ENCODE measurements at places on chromosomes 5 and 9.

- DNase-seq = no peak
Observed at GRCh38 chr5:111968459-111968858, 211.5 kb upstream of the NREP start.

DNA sequence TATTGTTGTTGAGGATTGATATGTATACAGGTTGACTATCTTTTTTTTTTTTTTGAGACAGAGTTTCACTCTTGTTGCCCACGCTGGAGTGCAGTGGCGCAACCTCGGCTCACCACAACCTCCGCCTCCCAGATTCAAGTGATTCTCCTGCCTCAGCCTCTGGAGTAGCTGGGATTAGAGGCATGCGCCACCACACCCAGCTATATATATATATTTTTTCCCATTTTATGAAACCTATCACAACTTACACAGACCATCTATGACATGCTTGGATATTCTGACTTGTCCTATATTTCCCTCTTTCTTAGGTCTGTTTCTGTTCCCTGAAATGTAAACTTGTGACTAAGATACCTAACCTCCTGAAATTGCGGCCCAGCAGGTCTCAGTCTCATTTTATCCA, 5.0 kb downstream of the CD14 start:
- DNase-seq = no peak

DNA sequence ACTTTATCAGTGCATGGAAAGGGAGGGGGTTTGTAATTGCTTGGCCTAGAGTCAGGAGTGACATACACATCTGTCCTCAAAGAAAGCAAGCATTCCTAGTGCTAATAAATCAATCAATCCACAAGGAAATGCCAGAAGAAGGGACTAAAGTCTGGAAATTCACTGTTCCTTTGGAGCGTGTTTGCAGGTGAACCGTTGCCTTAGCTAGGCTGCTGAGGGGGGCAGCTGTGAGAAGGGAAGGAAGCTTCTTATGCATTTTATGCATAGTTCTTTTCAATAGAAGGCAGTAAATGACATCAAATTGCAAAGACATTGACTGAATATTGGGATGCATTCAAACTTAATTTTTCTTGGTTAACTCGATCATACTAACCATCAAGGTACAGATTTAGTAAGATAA, 1092.5 kb upstream of the SEMA6A start:
- no peak for DNase-seq

DNA sequence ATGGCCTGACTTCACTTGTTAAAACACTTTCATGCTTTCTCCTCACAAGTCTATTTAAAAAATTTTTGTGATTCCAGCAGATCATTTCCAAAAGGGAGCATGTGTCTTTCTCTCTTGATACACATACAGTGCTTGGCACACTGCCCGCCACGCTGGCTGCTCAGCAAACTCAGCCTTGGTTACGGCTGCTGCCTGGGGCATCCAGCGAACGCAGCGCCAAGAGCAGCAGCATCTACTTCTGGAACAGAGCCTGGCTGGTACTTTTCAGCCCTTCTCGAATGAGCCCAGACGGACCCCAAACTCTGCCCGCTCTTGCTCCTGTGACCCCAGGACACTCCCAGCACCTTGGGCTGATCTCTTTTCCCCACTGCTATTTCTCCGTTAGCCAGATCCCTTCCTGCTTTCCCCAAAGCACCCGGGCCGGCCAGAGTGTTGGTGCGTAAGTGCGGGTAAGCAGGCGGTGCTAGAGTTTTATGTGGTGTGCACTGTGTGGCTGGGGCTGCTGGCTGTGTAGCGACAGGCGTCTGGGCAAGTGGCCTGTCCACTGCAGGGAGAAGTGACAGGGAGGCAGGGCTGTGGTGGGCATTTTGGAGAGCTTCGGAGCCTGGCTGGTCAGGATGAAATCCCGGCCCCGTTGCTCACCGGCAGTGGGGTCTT, 73.2 kb downstream of the SH3PXD2B start:
- DNase-seq = no peak

GRCh38 chr5:24491490-24491889, 153.3 kb downstream of the CDH10 start:
- no peak for DNase-seq

- no peak for DNase-seq
Observed at GRCh38 chr5:122101636-122102285, 23.7 kb upstream of the LOX start.

DNA sequence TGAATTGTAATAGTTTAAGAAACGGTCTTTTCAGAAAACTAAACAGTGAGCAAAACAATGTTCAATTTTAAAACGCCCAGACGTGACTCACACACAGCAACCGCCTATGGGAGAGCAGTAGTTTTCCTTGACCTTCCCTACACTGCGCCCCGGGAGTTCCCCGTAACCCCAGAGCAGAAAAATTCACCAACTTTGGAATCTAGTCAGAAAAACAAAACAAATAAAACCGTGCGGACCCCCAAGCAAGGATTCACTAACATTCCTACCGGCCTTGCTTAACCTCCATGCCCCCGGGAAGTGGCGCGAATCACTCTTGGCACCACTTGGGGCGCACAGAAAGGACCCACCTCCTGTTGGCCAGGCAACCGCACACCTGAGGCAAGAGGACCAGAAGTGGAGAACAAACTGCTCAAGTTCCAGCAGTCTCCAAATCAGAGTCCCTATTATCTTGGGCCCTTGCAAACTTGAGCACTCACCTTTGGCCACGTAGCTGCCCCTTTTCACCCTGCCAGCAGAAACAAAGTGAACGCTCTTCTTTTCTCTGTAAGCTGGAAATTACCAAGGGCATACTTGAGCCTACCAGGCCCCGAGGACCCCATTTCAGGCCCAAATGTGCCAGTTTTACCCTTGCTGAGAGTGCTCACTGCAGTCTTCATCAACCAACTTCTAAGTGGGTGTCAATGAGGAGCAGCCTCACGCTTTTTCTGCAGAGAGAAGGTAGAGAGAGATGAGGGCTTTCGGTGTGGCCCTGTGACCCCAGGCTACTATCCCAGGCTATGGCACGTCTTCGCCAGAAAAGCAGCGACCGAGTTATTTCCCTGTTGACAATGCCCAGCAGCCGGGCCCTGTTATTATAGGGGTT, 189.7 kb downstream of the MEF2C start:
- DNase-seq = no peak

GRCh38 chr5:106860398-106861044, 810.2 kb downstream of the EFNA5 start:
- no peak for DNase-seq

DNA sequence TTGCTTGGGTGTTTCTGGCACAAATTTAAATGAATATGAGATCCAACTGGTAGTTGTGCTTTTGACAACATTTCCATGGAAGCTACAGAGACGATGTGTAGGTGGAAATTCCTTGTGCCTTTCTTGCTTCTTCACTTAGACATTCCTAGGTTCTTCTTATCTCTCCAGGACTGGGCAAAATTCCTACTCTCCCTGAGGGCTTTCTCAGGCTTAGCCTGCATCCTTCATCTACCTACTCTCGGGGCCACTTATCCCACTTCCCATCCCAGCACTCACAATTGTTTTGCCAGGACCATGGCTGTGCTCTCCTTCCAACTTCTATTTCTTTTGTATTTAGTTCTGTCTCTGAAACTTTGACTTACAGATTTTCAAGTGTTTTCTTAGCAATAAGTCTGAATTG, 17.8 kb upstream of the SPINK1 start:
- DNase-seq = no peak

DNA sequence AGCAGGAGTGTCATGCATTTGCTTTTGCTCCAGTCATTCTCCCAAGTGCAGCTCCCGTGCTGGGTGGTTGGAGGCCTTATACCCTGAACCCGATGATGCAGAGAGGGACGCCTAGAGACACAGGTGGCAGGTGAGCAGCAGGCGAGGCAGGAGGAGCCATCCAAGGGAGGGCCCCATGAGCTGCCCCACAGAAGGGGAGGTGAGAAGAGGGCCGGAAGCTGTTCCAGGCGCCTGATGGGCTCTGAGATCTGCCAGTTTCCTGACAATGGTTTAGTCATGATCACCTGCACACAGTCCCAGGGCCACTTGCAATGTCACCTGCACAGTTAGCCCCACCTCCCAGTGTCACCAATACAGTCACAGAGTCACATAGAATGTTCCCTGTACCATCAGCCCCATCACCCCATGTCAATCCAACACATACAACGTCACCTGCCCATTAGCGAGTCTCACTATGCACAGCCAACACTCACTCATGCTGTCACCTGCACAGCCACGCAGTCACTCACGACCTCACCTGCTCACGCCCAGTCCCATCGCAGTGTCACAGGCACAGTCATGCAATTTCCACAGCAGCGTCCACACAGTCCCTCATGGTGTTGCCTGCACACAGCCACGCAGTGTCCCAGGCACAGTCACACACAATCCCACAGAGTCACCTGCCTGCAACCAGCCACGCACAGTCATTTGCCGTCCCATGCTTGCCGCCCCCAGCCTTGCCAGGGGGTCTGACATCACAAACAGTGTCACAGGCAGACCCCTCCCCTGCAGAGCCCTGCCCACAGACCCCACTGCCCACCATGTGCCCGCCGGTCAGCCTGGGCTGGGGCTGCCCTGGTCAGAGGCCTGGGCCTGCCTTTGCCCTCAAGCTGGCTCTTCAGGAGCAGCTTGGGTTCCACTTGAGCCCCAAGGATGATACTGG, 113.4 kb downstream of the LHX2 start:
- DNase-seq = no peak

DNA sequence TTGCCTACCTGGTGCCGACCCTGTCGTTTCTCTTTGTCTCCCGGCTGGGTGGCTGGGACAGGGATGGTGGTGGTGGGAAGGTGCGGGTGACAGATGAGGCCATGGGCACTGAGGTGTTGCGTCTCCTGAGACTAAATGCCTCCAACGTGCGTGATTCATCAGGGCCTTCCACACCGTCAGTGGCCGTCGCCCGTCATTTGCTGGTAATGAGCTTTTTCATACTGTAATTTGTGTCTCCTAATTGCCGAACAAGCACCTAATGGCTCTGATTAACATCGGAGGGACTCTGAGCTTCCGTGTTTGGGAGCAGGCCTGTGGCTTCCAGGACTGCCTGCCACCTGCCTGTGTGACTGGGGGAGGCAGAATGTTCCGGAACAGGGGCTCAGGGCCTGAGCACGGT, 35.2 kb downstream of the RXRA start:
- no peak for DNase-seq

- no peak for DNase-seq
Observed at GRCh38 chr5:67510204-67510603, 313.6 kb upstream of the CD180 start.

GRCh38 chr5:135246605-135246922, 152.5 kb downstream of the MACROH2A1 start:
- DNase-seq = no peak

GRCh38 chr9:4821133-4821532, 28.4 kb downstream of the RCL1 start:
- DNase-seq = no peak

GRCh38 chr9:90770182-90770738, 31.4 kb upstream of the SYK start:
- no peak for DNase-seq

DNA sequence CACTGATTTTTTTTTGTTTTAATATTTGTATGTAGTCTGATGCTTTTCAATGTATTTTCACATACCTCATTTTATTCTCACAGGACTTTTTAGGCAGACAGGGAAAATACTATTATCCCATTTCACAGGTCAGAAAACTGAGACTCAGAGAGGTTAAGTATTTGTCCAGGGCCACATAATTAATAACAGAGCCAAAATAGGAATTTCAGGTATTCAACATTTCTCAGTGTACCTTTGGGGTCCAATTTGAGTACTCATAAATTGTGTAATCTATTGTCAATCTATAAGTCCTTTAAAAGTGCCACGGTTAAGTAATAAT, 120.7 kb upstream of the GRHPR start:
- DNase-seq = no peak

- DNase-seq = no peak
Observed at GRCh38 chr5:147179562-147180147, 55.2 kb upstream of the STK32A start.

All from nephron progenitor cell (in vitro differentiated cells).